Stimulated activated CD8-positive, alpha-beta memory T cell treated with anti-CD3 and anti-CD28 coated beads, Interleukin-2, amount 100 ng/mL, for 1 hour (primary cell): ENCODE measurements at places on chromosomes 2 and 18.

DNA sequence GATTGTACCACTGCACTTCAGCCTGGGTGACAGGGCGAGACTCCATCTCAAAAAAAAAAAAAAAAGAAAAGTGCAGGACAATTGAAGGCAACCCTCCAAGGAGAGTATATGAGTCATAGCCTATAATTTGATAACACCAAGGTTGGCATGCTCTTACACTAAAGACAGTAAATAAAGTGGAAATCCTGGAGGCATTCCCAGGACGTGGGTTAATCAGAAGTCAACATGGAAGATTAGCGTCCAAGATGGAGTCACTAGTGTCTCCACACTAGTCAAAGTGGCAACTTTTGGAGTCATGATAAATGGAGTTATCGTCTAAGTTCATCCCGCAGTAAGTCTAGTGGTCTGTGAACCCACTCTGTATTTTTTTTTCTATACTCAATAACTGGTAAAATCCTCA lies 21.2 kb upstream of the UGGT1 start:
- no peak for DNase-seq

DNA sequence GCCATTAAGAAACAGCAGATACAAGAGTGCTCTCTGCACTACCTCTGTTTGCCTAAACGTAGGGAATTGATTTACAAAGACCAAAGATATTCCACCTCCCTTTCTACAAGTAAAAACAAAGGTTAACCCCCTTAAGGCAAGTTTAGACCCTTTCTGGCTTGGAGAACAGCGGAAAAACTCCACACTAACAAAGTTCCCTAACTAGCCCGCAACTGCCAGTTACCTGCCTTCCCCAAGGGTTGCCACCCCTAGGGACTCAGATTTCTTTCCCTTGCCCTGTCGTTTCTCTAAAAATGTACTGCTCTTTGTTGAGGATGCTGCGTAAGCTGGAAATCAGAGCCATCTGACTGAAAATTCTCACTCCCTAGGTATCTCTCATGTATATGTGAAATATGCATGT lies 627.5 kb upstream of the SOX11 start:
- DNase-seq = no peak

DNA sequence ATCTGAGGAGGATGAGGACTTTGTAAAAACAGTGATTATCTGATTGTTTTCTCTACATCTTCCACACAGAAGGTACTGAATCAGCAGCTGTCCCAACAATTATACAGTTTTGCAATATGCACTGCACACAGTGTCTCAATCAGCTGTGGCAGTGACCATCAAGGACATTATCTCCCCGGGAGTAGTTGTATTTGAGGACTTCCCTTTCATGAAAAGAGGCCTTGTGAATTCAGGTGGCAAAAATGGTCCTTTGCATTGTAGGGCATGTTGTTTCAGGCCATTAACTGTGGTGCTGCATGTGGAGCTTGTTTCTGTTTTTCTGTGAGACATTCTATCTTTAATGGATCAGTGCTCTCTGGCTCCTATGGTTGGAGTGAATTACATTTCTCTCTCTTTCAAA lies 779.4 kb upstream of the FSHR start:
- no peak for DNase-seq

GRCh38 chr2:50746526-50746925 lies 285.4 kb downstream of the NRXN1 start:
- no peak for DNase-seq

- DNase-seq = no peak
These were observed 273.1 kb downstream of the PHLPP1 start for GRCh38 chr18:62988471-62988870.

- no peak for DNase-seq
These were observed 29.1 kb upstream of the CSRNP3 start for GRCh38 chr2:165440367-165440766.

DNA sequence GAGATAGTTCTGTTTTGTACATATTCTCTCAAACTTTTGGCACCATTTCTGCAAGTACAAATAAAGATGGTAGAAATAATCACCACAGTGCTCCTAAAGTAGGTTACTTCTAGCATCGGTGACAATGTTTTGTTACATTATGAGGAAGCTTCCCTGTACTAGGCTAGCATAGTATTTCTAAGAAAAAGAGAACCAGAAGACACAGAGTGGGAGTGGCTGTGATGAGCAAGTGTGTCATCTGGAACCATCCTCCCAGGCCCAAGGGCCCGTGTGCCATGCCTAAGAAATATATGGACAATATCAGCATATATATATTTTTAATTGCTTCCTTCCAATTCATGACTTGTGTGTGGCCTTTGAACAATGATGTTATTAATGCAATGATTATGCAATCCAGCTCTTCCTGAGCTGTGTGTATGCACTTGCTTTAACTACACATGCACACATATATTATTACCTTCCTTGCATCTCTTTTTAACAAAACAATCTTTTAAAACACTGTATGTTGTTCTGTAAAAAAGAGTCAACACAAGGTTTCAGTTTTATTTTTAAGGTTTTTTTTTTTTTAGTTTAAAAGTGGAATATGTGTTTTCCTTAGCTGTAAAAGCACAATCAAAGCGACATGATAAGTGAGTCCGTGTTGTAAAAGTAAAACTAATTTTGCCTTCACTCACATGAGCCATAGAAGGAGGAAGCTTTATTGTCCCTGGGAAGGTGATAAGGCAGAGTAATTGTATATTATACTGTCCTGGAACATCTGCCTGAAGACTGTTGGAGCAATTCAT lies 303.9 kb downstream of the ZNF407 start:
- no peak for DNase-seq

GRCh38 chr2:63613391-63613901 lies 24.7 kb downstream of the MDH1 start:
- no peak for DNase-seq

- DNase-seq = no peak
These were observed 402.0 kb upstream of the LRRTM1 start for GRCh38 chr2:80706541-80706940.

DNA sequence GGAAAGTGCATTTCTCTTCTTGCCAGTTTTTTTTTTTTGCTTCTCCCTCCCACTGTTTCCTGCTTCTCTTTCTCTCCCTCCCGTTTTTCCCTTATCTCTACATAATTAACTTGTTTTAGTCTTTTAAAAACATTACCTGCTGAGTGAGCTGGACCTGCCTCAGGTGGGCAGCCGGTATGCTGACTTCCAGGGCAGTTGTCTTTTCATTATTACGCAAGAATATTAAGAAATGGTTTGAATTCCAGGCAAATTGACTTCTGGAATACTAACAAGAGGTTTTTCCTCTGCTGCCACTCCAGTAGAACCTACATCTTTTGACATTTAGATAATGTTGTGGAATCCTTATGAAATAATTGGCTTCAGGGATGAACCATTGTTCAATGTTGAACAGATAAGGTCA lies 161.8 kb downstream of the THSD7B start:
- DNase-seq = no peak

GRCh38 chr2:65746931-65747675 lies 314.7 kb upstream of the SPRED2 start:
- no peak for DNase-seq

- DNase-seq = no peak
These were observed 826.6 kb upstream of the POU3F3 start for GRCh38 chr2:104027321-104027720.

- no peak for DNase-seq
These were observed 4.9 kb downstream of the ANTXR1 start for GRCh38 chr2:69017835-69018234.

GRCh38 chr18:3368193-3368592 lies 81.8 kb upstream of the TGIF1 start:
- no peak for DNase-seq

GRCh38 chr2:176093145-176093897 lies 800 bp downstream of the HOXD13 start:
- no peak for DNase-seq

GRCh38 chr2:8380566-8380965 lies 301.3 kb upstream of the ID2 start:
- no peak for DNase-seq

DNA sequence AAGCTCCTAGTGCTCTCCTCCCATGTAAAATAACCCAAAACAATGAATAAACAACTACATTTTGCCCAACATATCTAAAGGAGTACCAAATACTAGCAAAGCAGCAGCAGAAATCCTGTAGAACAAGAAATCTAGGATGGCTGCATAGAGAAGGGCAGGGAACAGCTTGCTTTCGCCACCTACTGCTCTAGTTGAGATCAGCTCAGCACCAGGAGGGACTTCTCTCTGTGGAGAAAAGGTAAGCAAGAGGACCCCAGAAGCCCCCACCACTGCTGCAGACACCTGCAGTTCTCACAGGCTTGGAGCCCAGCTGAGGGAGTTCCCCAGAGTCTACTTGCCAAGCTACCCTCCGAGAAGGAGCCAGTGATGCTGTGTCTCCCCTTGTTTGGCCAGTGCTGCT lies 243.0 kb upstream of the CHST9 start:
- DNase-seq = no peak

DNA sequence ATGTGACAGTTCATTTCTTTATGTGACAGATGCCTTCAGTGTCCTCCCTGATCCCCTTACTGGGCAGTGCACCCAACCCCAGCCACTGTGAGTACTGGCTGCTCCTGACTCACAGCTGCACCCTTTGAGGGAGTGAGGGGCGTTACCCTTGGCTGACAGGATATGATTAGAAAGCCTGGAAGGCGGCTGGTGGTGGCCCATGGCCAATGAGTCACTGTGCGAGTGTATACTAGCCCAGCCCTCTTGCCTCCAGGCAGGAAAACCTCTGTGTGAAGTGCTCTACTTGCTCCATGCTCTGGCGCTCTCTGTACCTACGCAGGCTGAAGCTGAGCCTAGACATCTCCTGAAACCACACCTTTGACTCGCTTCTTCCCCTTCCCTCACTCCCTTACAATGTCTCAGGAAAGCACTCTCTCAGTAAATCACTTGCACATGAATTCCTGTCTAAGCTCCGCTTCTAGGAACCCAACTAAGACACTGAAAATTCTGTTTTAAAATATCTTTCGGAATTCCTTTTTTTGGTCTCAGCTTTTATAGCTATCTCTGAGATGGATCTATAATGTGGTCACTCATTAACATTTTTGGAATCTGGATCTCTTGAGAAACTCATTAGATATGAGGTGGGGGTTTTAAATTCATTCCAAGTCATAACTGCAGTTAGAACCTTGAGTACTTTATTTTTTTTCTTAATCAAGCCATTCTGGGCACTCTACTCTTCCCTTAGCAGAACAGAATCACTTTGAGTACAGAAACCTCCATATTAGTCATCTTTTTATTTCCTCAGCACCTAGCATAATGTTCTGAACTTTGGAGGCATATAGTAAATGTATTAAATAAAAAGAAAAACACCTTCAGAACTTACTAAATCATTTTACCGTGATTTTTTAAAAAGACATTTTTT lies 25.3 kb upstream of the STAM2 start:
- no peak for DNase-seq

- no peak for DNase-seq
These were observed at the start of gene COBLL1 for GRCh38 chr2:164841719-164842623. TSS of gene COBLL1 (minus strand) at chr2:164841823. CDS start at chr2:164841196, 627 bp downstream.

DNA sequence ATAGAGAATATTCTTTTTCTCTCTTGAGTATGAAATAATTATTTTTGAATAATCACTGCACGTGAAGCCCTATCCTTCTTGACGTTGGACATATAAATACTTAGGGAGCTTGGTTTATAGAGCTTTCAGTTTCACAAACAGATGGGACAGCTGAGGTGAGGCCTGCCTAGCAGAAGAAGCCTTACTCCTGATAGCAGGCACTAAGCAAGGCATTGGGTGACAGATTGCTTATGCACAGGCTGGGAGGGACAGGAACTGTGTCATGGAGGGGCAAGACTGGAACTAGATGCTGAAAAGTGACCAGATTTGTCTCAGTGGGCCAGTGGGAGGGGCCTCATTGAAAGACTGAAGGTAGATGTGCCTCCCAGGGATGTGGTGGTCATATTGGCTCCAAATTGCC lies 220.8 kb downstream of the NEDD4L start:
- no peak for DNase-seq

DNA sequence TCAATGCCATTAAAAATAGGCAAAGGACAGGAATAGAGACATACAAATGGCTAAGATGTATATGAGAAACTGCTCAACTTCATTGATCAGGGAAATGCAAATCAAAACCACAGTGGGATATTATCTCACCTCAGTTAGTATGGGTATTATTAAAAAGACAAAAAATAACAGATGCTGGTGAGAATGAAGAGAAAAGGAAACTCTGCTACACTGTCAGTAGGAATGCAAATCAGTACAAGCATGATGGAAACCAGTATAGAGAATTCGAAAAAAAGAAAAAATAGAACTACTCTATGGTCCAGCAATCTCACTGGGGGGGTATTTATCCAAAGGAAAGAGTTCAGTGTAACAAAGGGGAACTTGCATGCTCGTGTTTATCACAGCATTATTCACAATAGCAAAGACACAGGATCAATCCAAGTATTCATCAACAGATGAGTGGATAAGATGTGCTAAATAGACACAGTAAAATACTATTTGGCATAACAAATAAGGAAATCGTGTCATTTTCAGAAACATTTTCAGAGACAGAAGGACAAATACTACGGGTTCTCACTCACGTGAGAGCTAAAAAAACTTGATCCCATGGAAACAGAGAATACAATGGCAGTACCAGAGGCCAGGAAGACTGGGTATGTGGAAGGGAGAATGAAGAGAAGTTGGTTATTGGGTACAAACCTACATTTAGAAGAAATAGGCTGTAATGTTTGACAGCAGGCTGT lies 60.6 kb downstream of the CCDC74A start:
- no peak for DNase-seq

- no peak for DNase-seq
These were observed 18.2 kb downstream of the TNFRSF11A start for GRCh38 chr18:62343316-62343715.

GRCh38 chr2:215896921-215897320 lies 116.4 kb downstream of the MREG start:
- DNase-seq = no peak

DNA sequence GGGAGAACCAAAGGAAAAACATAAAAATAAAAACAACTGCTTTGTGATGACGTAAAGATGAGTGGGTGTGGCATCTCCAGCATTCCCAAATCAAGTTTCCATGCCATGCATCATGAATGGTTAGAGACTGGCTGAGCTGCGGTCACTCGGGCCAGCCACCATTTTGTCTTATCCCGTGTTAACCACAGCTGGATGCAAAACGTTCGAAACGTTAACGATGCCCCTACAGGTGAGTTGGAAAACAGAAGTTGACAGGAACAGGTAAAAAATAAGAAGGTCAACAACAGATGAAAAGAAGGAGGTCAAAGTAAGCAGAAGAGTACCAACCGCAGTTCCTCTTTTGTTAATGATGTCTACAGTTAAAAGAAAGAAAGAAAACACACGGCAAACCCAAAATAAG lies 411.1 kb downstream of the NRXN1 start:
- no peak for DNase-seq
